Ureter (tissue), 1 donor: ENCODE measurements at places on chromosomes 6 and 20. TPM values are rescaled to one million over a fixed set of nuclear protein-coding genes. Genes with fewer than 3 reads are reported as not detected.

NOX3 gene
- not detected for total RNA-seq

GRCh38 chr6:36688739-36689075 lies 8.9 kb upstream of the RAB44 start:
- DNase-seq: no peak

- DNase-seq: no peak
These were observed 100.4 kb downstream of the LY86 start for GRCh38 chr6:6688951-6689350.

DNA sequence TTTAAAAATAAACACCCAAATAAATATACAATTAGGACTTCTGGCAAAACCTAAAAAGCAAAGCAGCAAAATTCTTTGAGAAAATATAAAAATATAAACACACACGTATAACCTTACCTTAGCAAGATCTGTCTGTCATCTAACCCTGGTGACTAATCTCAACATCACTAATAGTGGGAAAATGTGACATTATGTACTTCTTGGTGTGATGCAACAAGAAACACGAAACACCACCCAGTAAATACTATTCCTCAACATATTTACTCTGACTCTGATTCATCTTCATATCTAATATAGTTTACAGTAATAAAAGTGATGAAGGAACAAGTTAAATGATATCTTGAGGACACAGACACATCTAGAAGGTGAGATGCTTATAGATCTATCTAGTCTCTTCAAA lies 332.6 kb upstream of the MANEA start:
- no peak for DNase-seq

- DNase-seq: peak; percentile 84
These were observed 5.1 kb upstream of the BPI start for GRCh38 chr20:38298768-38299288.

- no peak for DNase-seq
These were observed 197.5 kb upstream of the SULF2 start for GRCh38 chr20:47982574-47983360.

HLA-B gene
- total RNA-seq: 562 TPM

OARD1 gene
- total RNA-seq: 24.1 TPM

FNDC11 gene
- total RNA-seq: 1.6 TPM

DNA sequence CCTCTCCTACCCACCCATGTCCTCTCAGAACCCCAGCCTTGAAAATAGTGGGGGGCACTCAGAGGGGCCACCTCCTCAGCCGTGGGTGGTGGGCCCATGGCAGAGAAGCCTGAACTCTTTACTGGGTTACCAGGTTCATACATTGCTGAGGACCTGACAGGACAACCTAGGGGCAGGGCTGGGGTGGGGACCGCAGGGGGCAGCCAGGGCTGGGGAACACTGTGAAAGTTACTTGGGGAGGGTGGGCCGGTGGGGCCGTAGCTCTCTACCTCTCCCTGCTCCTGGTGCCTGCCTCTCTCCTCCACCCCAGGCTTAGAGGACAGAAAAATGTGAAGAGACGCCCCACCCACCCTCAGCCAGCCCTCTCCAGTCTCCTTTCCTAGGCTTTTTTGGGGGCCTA lies 15.4 kb downstream of the MDFI start:
- DNase-seq: no peak

ENPP1 gene
- 9.3 TPM for total RNA-seq

GRCh38 chr6:96812077-96812703 lies 25.1 kb downstream of the GPR63 start:
- no peak for DNase-seq

- DNase-seq: no peak
These were observed 176.2 kb downstream of the KLHL32 start for GRCh38 chr6:97100696-97101095.

DNA sequence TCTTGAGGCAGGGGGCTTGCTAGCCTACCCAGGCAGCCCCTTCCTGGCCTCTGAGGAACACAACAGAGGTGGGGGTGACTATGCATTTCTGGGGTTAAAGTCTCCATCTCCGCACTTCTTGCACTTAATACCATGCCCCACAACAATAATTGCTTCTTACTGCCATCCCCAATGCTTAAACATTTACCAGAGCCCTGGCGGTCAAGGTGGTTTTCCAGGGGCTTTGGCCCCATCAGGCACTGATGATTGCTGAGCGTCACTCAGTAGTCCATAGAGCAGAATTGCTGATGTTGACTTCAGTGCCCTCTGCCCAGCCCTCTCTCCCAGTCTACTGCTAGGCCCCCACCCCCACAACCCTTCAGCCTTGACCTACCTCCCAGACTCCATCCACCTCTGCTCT lies 32.5 kb upstream of the KCNK5 start:
- DNase-seq: no peak

DNA sequence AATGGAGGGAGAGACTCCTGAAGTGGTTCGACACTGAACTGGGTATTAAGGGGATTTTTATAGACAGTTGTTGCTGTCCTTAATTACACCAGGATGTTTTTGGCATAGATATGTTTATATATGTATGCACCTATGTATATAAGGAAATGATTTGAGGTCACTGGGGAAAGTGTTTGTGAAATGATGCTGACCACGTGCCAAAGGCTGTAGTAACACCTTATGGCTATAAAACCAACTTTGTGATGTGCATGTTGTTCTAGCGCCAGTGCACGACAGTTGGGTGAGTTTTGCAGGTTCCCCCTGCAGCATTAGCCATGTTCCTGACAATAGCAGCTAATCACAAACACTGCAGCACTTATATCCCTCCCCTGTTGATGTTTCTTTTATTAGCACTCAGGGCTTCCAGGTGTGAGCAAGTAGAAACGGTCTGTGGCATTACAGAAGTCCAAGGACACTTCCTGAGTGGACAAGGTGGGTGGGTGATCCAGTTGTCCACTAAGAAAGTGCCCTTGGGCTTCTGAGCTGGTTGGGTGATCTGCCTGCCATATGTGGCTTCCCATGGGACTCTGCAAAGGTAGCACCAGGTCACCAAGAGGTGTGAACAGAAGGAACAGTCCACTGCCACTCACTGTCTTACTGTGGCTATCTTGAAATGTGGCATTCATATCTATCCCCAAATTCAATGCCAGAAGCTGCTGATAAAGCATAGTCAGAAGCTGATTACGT lies 63.0 kb upstream of the RBM24 start:
- no peak for DNase-seq

GRCh38 chr6:104630955-104631354 lies 228.8 kb downstream of the HACE1 start:
- no peak for DNase-seq

- no peak for DNase-seq
These were observed 59.0 kb downstream of the CLIC5 start for GRCh38 chr6:45956663-45957062.

EXOC2 gene
- 23.6 TPM for total RNA-seq

CPXM1 gene
- total RNA-seq: 3.0 TPM

ADGRB3 gene
- 6.7 TPM for total RNA-seq

GDAP1L1 gene
- total RNA-seq: not detected

GRCh38 chr20:54479138-54479906 lies 3.9 kb downstream of the DOK5 start:
- no peak for DNase-seq

C6orf136 gene
- total RNA-seq: 27.1 TPM

- peak; percentile 85 for DNase-seq
These were observed 2.5 kb downstream of the MYMX start for GRCh38 chr6:44219053-44219814.

DNA sequence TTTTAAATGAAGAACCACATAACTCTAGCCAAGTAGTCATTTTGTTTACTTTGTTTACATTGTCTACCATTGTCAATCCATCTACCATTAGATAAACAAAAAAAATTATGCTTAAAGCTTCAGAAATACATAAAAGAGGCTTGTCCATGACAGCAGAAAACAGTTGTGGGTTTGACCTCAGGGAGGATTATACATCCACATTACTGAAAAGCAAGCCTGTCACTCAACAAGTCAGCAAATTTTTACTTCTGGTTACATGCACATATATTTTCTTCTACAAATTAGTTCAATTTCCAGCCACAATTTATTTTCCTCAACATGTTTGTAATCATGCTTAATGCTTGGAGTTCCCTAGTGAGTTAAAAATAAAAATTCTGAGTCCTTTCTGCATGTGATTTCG lies 713.3 kb downstream of the COL12A1 start:
- no peak for DNase-seq

GRCh38 chr6:170132561-170132991 lies 158.3 kb downstream of the DLL1 start:
- DNase-seq: no peak

DNA sequence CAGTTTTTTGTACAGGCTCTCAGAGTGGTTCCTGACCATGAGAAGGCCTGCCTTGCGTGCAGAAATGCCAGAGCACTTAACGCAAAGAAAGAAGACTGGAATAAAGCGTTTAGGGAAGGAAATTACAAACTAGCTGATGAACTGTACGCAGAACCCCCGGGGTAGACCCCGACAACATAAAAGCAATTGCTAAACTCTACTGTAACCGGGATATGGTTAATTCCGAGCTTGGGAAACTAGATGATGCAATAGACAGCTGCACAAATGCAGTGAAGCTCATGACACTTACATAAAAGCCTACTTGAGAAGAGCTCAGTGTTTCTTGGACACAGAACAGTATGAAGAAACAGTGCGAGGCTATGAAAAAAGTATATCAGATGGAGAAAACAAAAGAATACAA lies 35.7 kb downstream of the CITED2 start:
- no peak for DNase-seq

DNA sequence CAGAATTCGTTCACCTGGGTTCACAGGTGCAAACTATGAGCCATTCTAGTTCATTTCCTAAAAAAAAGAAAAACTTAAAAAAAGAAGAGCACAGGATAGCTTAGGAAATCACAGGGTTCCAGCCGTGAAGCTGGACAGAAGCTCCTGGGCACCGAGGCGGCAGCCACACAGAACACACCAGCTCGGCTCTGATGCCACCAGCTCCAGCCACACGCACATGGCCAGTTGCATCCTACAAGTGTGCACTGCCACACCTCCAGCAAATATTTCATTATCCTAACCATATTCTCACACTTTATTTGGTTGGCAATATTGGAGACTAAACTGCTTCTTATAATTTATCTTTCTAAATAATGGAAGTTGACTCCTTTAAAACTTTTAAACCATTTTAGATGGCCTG lies 26.2 kb upstream of the AFDN start:
- DNase-seq: no peak

CBLN4 gene
- total RNA-seq: 0.16 TPM

DNA sequence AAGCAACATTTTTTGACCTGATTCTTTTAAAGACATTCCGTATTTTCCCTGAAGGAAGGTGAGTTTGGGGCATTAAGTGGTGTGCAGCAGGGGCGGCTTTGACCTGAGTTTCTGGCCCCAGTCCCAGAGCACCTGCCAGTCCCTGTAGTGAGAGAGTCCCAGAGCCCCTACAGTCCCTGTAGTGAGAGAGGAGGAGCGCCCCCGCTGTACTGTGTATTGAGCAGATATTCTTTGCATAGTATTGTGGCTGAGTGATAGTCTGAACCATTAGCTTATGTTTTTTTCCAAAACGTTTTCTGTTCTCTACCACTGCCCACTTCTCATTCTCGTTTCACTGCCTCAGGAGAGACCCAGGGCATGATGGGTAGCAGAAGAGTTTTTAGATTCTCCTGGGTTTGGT lies 17.2 kb upstream of the SH3BGRL2 start:
- DNase-seq: no peak

HDGFL1 gene
- not detected for total RNA-seq

SUN5 gene
- total RNA-seq: not detected
